ENCODE measurements at places on chromosomes 6 and 20. TPM values are rescaled to one million over a fixed set of nuclear protein-coding genes. Genes with fewer than 3 reads are reported as not detected.

DNA sequence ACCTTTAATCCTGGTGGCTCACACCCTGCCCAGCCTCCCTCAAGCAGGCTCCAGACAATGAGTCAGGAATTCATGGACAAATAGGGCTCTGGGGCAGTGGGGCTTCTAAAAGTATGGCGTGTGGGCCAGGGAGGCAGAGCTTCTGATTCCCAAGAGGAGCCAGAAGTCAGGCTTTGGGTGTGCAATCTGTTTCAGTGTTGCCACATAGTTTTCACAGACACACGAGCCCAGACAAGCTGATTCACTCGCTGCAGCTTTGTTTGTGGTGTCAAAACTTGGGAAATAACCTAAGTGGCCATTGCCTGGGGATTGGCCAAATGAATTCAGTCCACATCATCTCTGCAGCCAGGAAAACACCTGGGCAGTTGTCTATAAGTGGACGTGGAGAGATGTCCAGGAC is 9.2 kb downstream of the PEDS1 start:
- H3K27me3 ChIP-seq: no peaks in the 10 kb centered on the region
- DNase-seq: no peak
- peaks cover 38% of the 10 kb centered on the region for H3K36me3 ChIP-seq

GRCh38 chr20:59182401-59183044 is 18.9 kb downstream of the ZNF831 start:
- H3K27ac ChIP-seq: peak overlapping the region; percentile 80
- no peaks in the 10 kb centered on the region for H3K27me3 ChIP-seq
- DNase-seq: no peak

GRCh38 chr6:44255871-44256774 is 1.2 kb downstream of the SLC35B2 start:
- H3K4me1 ChIP-seq: peaks cover 66% of the 10 kb centered on the region
- H3K4me3 ChIP-seq: peak overlapping the region; percentile 85
- peaks cover 43% of the 10 kb centered on the region for H3K36me3 ChIP-seq
- H3K27ac ChIP-seq: peak overlapping the region; percentile 85
- no peaks in the 10 kb centered on the region for H3K27me3 ChIP-seq

GRCh38 chr6:150143516-150144293 is 861 bp downstream of the PPP1R14C start:
- peaks cover 16% of the 10 kb centered on the region for H3K4me1 ChIP-seq
- H3K36me3 ChIP-seq: no peaks in the 10 kb centered on the region
- no peak for DNase-seq
- H3K27me3 ChIP-seq: peaks cover 59% of the 10 kb centered on the region
- H3K27ac ChIP-seq: no peak overlapping the region

DNA sequence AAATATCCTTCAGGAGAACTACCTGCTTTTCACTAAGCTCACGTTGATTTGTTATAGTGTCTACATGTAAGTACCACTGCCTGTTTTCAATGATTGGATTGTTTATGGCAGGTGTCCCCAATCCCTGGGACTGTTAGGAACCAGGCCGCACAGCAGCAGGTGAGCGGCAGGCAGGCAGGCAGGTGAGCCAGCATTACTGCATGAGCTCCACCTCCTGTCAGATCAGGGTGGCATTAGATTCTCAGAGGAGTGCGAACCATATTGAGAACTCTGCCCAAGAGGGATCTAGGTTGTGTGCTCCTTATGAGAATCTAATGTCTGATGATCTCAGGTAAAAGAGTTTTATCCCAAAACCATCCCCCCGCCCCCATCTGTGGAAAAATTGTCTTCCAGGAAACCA is 303.3 kb downstream of the EYA4 start:
- H3K27me3 ChIP-seq: peaks cover 6% of the 10 kb centered on the region
- no peak overlapping the region for H3K4me3 ChIP-seq
- H3K36me3 ChIP-seq: no peaks in the 10 kb centered on the region
- no peak overlapping the region for H3K27ac ChIP-seq
- DNase-seq: no peak

- H3K27ac ChIP-seq: no peak overlapping the region
- no peak overlapping the region for H3K4me3 ChIP-seq
- H3K36me3 ChIP-seq: no peaks in the 10 kb centered on the region
- DNase-seq: no peak
- no peaks in the 10 kb centered on the region for H3K27me3 ChIP-seq
Observed at GRCh38 chr6:165468340-165469235, 159.2 kb upstream of the C6orf118 start.

- H3K27me3 ChIP-seq: no peaks in the 10 kb centered on the region
- peak; percentile 10 for DNase-seq
- H3K27ac ChIP-seq: no peak overlapping the region
- H3K4me3 ChIP-seq: no peak overlapping the region
- no peaks in the 10 kb centered on the region for H3K36me3 ChIP-seq
- no peaks in the 10 kb centered on the region for H3K4me1 ChIP-seq
Observed at GRCh38 chr20:40265825-40266533, 423.1 kb downstream of the MAFB start.

GRCh38 chr20:54342258-54342920 is 133.0 kb upstream of the DOK5 start:
- peaks cover 4% of the 10 kb centered on the region for H3K4me1 ChIP-seq
- H3K4me3 ChIP-seq: no peak overlapping the region
- H3K36me3 ChIP-seq: no peaks in the 10 kb centered on the region
- no peak overlapping the region for H3K27ac ChIP-seq
- H3K27me3 ChIP-seq: peaks cover 15% of the 10 kb centered on the region

- no peaks in the 10 kb centered on the region for H3K36me3 ChIP-seq
- no peak overlapping the region for H3K4me3 ChIP-seq
- no peak for DNase-seq
- no peak overlapping the region for H3K27ac ChIP-seq
- H3K4me1 ChIP-seq: no peaks in the 10 kb centered on the region
Observed at GRCh38 chr20:4585104-4585753, 136.5 kb upstream of the PRND start.

DNA sequence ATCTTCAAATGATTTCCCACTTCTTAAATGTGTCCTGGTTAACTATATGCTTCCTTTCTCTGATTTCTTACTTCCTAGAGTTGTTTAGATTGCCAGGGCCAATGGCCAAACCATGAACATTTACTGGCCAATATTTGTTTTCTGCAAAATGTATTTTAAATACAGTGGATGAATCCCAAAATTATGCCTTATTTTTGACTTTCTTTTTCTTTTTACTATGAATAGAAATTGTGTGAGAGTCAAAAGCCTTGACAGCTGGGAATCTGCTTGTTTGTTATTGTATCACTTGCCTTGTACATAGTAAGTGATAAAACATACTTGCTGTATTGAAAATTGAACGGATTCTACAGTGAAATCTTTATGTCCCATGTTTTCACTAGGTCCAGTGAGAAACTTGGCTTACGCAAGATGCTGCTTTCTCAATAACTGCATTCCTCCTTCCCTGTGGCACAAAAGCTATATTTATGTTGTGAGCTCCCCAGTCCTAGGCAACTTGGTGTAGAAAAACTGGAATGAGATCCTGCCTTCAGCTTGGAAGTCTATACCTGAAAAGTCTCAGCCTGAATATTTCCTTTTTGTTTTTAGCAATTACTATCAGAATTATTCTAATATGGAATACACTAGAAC is 295.2 kb downstream of the EPHA7 start:
- no peaks in the 10 kb centered on the region for H3K36me3 ChIP-seq
- no peak for DNase-seq
- H3K4me3 ChIP-seq: no peak overlapping the region

- no peaks in the 10 kb centered on the region for H3K27me3 ChIP-seq
- peaks cover 12% of the 10 kb centered on the region for H3K36me3 ChIP-seq
- DNase-seq: no peak
- H3K4me1 ChIP-seq: peaks cover 66% of the 10 kb centered on the region
Observed at GRCh38 chr6:37187321-37188022, 17.5 kb downstream of the PIM1 start.

DNA sequence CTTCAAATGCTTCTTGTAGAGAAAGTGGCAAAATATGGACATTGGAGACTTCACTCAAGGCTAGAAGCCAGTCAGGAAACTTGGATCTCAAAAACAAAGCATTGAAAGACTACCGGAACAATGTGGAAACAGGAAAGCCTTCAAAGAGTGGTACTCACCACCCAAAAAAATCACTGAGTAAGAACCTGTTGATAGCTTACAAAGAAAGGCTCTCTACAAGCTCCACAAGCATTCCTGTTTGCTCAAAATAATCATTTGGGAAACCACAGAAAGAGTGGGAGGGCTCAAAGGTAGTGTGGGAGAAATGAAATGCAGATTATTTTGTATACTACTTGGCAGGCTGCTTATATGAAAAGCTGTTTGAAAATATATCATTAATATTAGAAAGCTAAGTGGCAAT is 9.5 kb upstream of the DST start:
- no peak overlapping the region for H3K27ac ChIP-seq
- no peaks in the 10 kb centered on the region for H3K4me1 ChIP-seq
- no peaks in the 10 kb centered on the region for H3K36me3 ChIP-seq
- no peak for DNase-seq
- H3K27me3 ChIP-seq: no peaks in the 10 kb centered on the region

GRCh38 chr6:73263570-73263909 is 544 bp upstream of the KHDC1 start:
- DNase-seq: peak; percentile 9
- H3K4me3 ChIP-seq: peak overlapping the region; percentile 85
- peaks cover 31% of the 10 kb centered on the region for H3K36me3 ChIP-seq
- peaks cover 30% of the 10 kb centered on the region for H3K4me1 ChIP-seq
- peak overlapping the region; percentile 78 for H3K27ac ChIP-seq

GRCh38 chr20:14378326-14378725 is 40.9 kb upstream of the FLRT3 start:
- no peak for DNase-seq
- H3K27ac ChIP-seq: no peak overlapping the region
- no peaks in the 10 kb centered on the region for H3K36me3 ChIP-seq
- H3K4me1 ChIP-seq: no peaks in the 10 kb centered on the region
- H3K4me3 ChIP-seq: no peak overlapping the region

DNA sequence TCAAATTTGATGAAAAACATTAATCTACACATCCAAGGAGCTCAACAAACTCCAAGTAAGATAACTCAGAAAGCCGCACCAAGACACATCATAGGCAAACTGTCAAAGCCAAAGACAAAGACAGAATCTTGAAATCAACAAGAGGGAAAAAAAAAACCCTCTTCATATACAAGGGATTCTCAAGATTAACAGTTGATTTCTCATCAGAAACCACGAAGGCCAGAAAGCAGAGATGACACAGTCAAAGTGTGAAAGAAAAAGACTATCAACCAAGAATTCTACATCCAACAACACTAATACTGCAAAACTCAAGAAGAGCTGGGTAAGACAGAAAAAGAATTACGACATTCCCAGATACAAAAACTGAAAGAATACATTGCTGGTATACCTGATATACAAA is 73.8 kb downstream of the CDK19 start:
- no peaks in the 10 kb centered on the region for H3K4me1 ChIP-seq
- no peak for DNase-seq
- H3K4me3 ChIP-seq: no peak overlapping the region
- H3K36me3 ChIP-seq: peaks cover 33% of the 10 kb centered on the region
- no peaks in the 10 kb centered on the region for H3K27me3 ChIP-seq

DNA sequence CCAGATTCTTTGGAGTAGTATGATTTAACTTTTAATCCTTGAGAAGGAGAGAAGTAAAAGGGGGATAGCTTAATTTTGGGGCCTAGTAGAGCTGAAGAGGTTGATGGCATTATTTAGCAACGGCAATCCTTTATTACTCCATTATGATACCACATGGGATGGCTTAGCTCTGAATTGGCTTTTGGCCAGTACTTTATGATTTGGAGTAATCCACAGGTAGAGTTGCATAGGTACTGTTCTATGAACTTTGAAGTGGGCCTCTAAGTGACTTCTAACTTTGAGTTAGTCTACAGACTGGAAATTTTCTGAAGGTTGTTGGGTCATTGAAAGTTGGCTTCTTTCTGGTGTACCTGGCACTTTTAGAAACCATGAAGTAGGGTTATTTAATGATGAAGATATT is 11.6 kb downstream of the YWHAB start:
- H3K27ac ChIP-seq: peak overlapping the region; percentile 39
- DNase-seq: no peak
- peaks cover 77% of the 10 kb centered on the region for H3K4me1 ChIP-seq
- no peak overlapping the region for H3K4me3 ChIP-seq
- H3K27me3 ChIP-seq: no peaks in the 10 kb centered on the region

EYA4 gene
- total RNA-seq: not detected

CFAP61 gene
- not detected for total RNA-seq

ECT2L gene
- not detected for total RNA-seq

TRIM10 gene
- not detected for total RNA-seq

SIM1 gene
- not detected for total RNA-seq

LRP11 gene
- 1.9 TPM for total RNA-seq

COX7A2 gene
- total RNA-seq: 481 TPM

ARID1B gene
- 38.9 TPM for total RNA-seq

TMEM74B gene
- total RNA-seq: 1.8 TPM

PRL gene
- total RNA-seq: 0.52 TPM

CST5 gene
- not detected for total RNA-seq

MUCL3 gene
- not detected for total RNA-seq

All from activated CD8-positive, alpha-beta T cell treated with anti-CD3 and anti-CD28 coated beads for 36 hours (primary cell).